NCI-H1417 treated with DMSO at 0.1 percent for 48 hours (cell line): ENCODE measurements at places on chromosomes 12 and 14.
A peak's percentile ranks its signal among the peaks of the same experiment; 100 is the strongest.

GRCh38 chr12:56806303-56806702, 43.2 kb downstream of the HSD17B6 start:
- DNase-seq: no peak

- DNase-seq: no peak
These were observed 14.6 kb downstream of the VASH1 start for GRCh38 chr14:76775695-76776427.

DNA sequence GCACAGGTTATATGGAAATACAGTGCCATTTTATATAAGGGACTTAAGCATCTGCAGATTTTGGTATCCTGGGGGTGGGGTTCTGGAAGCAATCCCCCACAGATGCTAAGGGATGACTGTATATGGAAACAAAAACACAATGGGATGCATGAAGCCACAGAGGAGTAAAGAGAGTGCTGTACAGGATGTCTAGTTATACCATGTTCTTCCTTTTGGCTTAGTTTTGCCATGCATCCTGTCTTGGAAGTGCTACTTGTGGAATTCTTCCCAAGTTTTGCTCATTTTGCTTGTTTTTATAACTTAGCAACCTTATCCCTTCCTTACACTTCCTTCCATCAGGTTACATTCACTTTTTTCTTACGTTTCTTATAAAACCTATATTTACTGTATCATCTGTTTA, 55.6 kb downstream of the TRMT5 start:
- DNase-seq: no peak

DNA sequence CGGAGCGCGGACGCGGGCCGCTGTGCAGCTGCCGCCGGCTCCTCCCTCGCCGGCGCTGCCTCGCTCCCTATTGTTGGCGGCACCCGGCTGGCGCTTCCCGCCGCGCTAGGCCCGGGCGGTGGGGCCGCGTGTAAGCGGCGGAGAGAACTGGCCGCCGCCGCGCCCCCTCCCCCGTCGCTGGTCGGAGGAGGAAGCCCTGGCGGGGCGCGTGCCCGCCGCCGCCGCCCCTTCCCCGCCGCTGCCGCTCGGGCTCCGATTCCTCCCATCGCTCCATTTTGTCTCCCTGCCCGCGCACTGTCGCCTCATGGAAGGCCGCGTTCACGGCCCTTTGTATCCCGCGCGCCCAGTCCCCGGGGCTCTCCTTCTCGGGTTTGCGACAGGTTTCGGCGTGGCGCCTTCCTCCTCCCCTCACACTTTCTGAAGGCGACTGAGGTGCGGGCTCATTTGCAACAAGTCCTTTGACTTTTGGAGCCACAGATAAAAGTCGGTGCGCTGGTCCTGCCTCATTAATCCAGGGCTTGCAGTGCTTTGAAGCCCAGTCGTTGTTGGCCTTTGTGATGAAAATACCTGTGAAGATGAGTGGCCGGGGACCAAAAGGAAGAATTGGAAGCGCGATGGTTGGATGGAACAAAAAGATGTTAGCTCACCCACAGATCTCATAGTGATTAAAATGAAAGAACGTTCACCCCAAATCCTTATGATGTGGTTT, 707 bp downstream of the CPSF6 start:
- peak; percentile 17 for DNase-seq

DNA sequence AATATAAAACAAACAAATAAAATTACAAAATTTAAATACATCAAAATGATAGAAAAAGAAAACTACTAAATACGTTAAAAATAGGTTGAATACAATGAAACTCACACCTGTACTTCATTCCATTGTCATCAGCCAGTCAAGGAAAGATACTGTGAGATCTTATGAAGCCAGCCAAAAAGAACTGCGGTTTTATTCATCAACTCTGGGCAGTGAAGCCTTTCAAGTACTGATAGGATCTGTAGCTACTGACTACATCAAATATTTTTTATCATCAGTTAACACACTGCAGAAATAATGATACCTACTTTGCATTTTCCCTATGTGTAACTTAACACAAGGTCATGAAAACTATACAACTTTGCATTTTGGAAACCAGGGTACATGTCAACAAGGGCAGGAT, 46.3 kb upstream of the FAR2 start:
- no peak for DNase-seq

- DNase-seq: peak; percentile 86
These were observed at the start of gene PPP4R3A for GRCh38 chr14:91510171-91511042. PPP4R3A (minus strand) TSS chr14:91510310; CDS start chr14:91509647, 663 bp downstream.

DNA sequence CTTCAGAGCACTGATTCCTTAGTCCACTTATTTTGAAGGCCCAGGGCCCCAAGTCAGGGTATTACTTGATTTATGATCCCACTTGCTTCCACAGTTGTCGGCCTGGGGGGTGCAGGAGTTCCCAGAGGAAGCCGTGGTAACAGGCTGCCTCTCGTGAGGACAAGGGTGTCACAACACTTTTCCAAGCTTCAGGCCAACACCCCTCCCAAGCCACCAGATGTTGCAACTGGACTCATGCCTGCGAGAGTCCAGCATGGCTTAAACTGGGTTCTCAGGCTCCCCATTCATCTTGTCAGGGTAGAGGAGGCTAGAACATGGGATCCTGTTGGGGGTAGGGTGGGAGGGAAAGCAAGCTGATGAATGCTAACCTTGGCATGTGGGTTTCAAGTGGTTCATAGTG, 56.1 kb downstream of the BMP4 start:
- DNase-seq: no peak

DNA sequence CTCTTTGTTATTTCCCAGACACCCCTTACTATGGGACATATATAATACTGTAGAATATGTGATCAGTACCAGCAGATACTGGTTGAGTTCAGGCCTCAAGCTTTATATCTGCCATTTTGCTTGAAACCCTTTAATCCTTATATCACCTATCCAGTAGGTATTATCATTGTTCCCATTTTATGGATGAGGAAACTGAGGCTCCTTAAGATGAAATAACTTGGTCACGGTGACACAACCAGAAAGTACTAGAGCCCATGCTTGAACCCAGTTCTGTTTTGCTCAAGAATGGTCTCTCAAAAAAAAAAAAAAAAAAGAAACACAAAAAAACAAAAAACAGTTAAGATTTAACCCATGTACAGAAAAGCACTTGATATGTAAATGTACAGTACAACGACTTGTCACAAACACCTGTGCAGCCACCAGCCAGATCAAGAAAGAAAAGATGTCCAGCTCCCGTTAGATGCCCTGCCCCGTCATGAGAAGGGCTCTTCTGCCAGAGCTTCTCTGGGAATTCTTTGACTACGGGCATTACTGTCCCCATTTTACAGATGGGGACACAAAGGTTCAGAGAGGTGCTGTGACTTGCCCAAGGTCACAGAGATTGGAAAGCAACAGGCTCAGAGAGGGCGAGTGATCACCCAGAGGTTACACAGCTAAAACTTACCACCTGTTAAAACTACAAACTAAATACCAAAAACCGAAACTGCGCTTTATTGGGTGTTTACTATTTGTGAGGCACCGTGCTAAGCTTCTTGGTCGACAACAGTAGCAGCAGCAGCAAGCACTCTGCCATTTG, 669 bp upstream of the WSCD2 start:
- no peak for DNase-seq

DNA sequence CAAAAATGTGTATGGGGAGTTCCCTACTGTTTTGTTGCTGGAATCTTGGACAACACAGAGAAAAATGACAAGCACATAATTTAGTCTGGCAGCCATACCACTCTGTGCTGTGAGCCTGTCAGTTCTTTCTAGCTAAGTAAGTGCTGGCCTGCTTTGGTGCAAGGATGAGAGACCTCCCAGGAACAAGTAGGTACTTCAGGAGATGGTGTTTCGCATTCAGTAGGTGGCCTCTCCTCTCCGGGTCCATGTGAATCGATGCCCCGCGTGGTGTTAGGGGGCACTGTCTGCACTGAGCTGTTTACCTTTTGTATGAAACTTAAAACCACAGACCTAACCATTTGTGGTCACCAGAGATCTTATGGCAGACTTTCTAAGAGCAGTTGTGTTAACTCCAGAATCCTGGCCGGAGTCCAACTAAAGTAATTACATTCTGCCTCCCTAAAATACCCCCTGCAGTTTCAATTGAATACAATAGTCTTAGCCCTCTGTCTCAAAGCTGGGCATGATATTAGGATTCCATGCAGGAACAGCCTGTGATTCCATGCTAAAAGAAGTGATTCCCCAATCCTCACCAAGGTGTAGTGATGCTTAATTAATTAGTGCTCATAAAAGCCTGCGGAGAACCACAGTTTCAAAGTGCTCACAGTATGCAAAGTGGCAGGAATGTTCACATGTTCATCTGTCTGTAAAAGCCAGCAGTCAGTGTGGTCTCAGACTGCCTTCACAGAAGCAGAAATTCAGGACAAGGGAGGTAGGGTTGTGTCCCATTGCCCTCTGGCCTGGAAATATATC, 64.2 kb downstream of the LLPH start:
- DNase-seq: no peak

GRCh38 chr14:100076606-100077005, 11.4 kb downstream of the EVL start:
- DNase-seq: no peak

DNA sequence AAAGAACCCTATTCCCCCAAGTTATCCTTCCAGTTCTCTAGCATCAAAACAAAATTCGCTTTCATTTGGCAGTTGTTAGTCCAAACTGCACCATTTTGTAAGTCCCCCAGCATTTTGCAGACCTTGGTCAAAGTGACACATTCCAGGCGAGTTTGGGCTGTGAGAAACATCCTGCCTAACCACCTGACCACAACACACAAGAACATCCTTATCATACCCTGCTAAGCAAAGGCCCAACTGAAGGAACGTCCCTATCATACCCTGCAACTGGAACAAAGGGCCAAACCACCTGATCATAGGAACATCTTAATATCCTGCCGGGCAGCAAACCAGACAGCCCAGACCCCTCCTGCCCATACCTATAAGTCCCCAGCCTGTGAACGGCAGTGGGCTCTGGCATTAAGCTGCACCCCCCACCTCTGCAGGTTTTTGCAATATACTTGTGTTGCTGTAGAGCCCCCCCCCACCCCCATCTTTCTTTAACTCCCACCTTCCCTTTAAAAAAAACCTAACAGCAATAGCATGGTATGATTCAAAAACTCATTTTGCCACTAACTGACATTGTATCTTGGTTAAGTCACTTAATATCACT, 2.7 kb downstream of the PCNX4 start:
- no peak for DNase-seq

GRCh38 chr14:78848234-78848820, 678.2 kb downstream of the NRXN3 start:
- DNase-seq: peak; percentile 13

DNA sequence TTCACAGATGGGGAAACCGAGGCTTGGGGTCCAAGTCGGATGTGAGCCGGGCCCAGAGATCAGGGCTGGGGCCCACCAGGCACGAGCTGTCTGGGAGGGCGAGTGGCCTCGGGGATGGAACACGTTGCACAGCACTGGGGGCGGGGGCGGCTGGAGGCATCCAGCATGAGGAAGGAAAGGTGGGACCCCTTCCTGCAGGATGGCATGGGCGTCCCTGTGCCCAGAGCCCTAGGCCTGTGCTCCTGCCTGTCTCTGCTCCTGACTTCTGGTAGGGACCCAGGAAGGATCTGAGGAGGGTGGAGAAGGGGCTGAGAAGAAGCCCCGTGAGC, 183.4 kb downstream of the KIF26A start:
- DNase-seq: no peak

DNA sequence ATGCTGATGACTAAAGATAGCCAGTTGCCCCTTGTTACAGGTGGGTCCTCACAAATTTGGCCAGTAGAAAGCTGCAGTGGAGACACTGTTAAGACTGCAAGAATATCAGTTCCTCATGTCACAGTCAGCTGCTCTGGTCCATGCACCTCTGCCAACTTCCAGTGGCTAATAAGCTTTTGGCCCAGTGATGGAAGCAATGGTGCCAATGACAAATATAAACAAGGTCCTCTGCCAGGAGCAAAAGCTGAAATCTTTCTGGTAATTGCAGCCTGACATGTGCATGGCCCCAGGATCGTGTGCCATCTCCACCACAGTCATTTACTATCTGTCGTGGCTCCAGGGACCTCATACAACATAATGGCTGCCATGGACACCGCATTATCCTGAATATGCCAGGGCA, 85.4 kb upstream of the TMEM260 start:
- DNase-seq: no peak

DNA sequence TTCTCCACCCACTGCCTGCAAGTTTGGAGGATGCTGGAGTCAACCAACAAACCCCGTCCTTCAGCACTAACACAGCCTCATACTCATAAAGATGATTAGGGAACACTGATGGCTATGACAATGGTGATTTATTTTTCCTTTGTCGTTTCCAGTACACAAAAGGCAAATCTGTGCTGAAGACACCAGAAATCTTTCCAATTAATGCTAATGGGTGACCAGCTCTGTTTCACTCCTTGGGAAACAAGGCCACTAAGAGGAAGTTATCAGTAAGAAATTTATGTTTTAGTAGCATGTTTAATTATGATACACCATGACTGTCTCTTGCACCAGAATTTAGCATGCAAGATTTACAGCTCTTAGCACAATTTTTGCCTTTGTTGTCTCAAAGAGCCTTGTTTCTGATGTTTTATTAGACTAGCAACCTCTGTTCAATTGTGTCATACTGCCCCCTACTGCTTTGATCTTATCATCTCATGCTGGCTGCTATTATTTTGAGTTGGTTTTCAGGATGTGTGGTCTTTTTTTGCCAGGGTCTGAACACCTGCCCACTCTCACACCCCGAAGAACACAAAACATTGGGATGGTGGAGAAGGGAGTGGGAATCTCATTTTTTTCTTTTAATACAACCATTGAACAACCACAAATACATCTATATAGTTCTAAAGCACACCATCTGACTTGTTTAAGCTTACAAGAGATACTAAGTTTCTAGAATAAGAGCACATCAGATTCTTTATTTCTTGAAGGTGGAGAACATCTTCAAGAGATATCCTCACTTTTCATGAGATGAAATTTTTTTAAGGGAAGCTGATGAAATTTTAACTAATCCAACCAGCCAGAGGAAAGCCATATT, 160.9 kb downstream of the SPTSSA start:
- DNase-seq: peak; percentile 45

- no peak for DNase-seq
These were observed 464.8 kb upstream of the RGS6 start for GRCh38 chr14:71467361-71467811.

DNA sequence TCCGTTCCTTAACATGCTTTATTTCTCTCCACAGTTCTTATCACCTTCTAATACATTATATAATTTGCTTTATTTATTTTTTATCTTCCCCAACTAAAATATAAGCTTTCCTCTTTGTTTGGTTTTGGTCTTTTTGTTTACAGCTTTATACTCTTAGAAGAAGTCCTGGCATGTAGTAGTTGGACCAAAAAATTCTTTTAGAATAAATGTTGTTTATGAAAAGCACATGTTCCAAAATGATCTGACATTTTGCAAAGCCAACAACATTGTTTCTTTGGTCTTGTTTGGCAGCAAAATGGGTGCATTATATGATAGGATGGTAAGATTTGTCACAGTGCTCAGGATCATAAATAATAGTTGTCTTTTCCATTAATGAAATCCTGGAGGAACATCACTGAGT, 312.5 kb downstream of the LRIG3 start:
- DNase-seq: no peak

DNA sequence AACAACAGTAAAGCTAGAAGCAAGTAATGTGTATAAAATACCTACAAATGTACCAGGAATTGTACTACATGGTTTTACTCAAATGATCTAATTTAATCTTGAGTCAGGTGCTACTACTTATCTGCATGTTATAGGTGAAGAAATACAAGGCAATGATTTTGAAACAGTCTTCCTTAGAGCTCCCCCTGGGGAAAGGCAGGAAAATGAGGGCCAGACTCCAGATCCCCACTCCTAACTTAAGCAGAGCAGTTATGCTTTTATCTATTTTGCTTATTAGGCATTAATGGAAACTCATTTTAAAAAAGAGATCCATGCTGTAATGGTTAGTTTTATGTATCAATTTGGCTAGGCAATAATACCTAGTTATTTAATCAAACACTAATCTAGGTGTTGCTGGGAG, 109.3 kb upstream of the CPSF6 start:
- no peak for DNase-seq

GRCh38 chr12:103798586-103798985, 42.4 kb downstream of the NT5DC3 start:
- no peak for DNase-seq
